ENCODE measurements at places on chromosomes 16 and 17. TPM values are rescaled to one million over a fixed set of nuclear protein-coding genes. Genes with fewer than 3 reads are reported as not detected.

- no peak for DNase-seq
- no peak overlapping the region for H3K4me3 ChIP-seq
- H3K27ac ChIP-seq = no peak overlapping the region
- no peaks in the 10 kb centered on the region for H3K27me3 ChIP-seq
Observed at GRCh38 chr16:56409195-56409594, 16.1 kb downstream of the AMFR start.

Gene TAT
- not detected for total RNA-seq

DNA sequence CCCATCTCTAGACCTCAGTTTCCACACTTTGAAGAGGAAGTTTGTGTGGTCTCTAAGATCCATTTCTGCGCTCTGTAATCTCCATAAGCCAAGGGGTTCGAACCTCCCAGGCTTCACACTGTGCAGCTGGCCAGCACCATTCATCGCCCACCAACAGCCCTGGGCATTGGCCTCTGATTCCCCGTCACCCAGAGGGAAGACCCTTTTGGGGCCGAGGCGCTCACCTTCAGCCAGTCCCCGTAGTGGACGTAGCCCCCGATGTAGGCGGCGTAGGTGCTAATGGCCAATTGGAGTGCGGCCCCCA lies 678 bp downstream of the TMEM101 start:
- DNase-seq = no peak
- H3K36me3 ChIP-seq = no peaks in the 10 kb centered on the region
- H3K27me3 ChIP-seq = no peaks in the 10 kb centered on the region
- peak overlapping the region; percentile 99 for H3K27ac ChIP-seq
- H3K4me3 ChIP-seq = peak overlapping the region; percentile 92

DNA sequence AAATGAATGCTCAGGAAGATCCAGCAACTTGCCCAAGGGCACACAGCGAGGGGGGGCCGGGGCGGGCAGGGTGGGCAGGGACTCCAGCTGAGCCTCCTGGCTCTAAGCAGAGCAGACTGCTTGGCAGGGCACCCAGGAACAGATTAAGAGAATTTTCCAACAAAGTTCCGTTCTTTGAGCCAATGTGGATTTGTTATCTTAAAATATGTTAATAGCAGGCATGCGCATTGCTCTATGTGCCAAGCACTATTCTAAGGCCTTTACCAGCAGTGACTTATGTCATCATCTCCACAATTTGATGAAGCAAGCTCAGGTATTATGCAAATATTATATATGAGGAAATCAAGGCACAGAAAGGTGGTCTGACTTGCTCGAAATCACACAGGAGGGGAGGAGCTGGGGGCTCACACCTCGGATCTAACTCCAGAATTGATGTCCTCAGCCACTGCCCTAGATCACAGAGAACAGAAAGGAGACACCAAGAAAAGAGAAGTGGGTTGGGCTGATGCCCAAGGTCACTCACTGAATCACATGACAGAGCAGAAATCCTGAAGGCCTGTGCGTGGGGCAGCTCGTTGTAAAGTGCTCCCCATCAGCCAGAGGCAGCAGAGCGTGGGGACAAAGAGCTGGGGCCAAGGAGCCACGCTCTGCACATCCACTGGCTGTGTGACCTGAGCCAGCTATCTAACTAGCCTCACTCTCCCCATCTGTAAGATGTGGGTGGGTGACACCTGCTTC lies 23.2 kb upstream of the MEAK7 start:
- H3K27ac ChIP-seq = no peak overlapping the region
- H3K4me3 ChIP-seq = no peak overlapping the region
- H3K27me3 ChIP-seq = no peaks in the 10 kb centered on the region

DNA sequence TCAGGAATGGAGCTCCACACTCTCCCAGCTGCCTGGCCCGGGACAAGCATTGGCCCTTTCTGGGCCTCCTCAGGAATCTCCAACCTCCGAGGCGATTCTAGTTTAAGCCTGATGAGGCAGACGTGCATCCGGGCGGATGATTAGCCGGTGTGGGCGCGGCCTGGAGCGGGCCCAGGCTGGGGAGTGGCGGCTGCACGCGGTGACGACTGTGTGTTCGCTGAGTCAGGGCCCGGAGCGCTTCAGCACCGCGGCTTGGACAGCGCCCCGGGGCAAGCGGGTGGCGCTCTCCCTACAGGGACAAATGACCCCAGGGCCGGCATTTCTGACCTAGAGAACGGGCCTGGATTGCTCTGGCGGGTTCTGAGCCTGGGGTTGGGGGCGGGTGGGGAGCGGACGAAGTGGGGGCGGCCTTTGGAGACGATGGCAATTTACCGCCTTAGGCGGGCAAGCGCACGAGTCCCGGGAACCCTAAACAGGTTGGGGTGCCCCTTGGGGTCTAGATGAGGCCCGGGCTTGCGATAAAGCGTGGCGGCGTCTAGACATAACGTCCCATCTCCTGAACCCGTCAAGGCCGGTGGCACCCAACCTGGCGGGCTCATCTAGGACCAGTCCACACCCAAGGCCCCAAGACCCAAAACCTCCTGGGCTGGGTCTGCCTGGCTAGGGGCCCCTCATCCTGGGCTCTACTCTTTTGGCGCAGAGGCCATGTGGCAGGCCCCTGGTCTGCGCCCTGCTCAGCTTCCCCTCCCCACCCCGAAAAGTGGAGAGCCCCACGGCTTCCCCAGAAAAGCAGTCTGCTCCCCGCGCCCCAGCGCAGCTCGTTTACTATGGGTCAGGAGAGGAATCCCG lies 22.3 kb upstream of the ZNHIT3 start:
- H3K27ac ChIP-seq = no peak overlapping the region
- no peaks in the 10 kb centered on the region for H3K4me1 ChIP-seq

- H3K27ac ChIP-seq = no peak overlapping the region
- H3K4me3 ChIP-seq = no peak overlapping the region
- H3K27me3 ChIP-seq = no peaks in the 10 kb centered on the region
- DNase-seq = peak; percentile 93
- H3K4me1 ChIP-seq = no peaks in the 10 kb centered on the region
Observed at GRCh38 chr17:34703533-34703932, 124.2 kb downstream of the TMEM132E start.

Gene HSPB9
- not detected for total RNA-seq

DNA sequence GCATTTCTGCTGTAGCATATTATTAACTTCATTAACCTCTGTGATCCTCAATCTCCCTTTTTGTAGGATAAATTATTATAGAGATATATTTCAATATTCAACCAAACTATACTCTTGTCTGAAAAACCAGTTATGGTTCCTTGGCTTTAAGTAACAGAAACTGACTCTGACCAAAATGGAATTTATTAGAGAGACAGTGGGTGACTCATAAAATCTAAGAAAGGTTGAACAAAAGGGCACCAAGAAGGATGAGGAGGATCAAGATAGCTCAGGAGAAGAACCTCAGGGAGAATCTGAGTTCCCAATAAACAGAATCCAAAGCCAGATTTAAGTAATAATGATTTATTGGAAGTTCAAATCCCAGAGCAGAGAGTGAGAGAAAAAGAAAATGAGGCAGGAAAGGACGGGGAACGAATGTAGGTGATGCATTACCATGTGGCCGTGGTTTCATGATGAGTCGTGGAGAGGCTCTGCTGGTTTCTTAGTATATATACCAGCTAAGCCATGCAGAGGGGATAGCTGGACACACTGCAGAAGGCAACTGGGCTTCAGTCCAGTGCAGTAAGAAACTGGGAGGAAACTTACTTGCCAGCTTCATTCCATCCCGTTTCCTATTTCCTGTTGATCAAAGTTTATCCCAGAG lies 151.5 kb upstream of the GOT2 start:
- DNase-seq = no peak
- no peaks in the 10 kb centered on the region for H3K27me3 ChIP-seq
- H3K4me1 ChIP-seq = no peaks in the 10 kb centered on the region
- H3K27ac ChIP-seq = no peak overlapping the region
- H3K4me3 ChIP-seq = no peak overlapping the region

DNA sequence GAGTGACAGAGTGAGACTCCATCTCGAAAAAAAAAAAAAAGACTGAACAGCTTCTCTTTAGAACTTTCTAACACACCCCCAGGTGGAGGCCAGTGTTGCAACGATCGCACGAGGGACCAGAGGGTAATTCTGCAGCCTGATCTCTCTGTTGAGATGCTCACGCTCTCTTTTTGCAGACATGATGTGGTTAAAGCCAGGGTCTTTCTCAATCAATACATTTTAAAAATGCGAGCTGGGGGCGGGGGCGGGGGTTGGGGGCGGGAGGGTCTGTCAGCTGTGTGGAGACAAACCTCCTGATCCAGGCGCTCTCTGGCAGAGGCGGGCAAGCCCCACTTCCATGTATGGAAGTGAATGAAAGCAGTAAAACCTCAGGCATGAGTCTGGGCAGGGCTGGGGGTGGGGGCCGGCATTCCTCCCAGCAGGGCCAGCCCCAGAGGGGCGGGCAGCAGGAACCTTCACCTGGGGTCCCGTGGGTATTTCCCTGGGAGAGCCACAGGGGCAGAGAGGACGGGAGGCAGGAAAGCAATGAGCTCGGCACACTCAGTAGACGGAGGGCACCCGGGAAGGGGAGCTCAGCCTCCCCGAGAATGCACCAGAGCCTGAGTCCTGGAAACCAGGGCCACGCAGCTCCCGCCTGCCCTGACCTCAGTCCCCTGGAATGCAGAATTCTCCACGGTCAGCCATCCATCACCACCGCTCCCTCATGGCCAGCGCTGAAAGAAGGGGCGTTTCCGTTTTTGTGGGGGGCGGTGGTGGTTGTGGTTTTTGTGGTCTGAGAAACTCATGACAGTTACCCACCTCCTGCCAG lies 28.0 kb downstream of the NXN start:
- peak overlapping the region; percentile 98 for H3K27ac ChIP-seq
- DNase-seq = peak; percentile 85
- no peaks in the 10 kb centered on the region for H3K36me3 ChIP-seq
- H3K27me3 ChIP-seq = no peaks in the 10 kb centered on the region

- no peaks in the 10 kb centered on the region for H3K4me1 ChIP-seq
- no peak overlapping the region for H3K4me3 ChIP-seq
- no peak for DNase-seq
- no peak overlapping the region for H3K27ac ChIP-seq
Observed at GRCh38 chr16:30982548-30983288, 2.3 kb upstream of the HSD3B7 start.

Gene TGFB1I1
- total RNA-seq = 4.2 TPM

Gene C17orf100
- total RNA-seq = 1.7 TPM

Gene HASPIN
- 34.0 TPM for total RNA-seq

- no peaks in the 10 kb centered on the region for H3K36me3 ChIP-seq
- no peak for DNase-seq
- H3K27ac ChIP-seq = no peak overlapping the region
- no peaks in the 10 kb centered on the region for H3K4me1 ChIP-seq
- no peak overlapping the region for H3K4me3 ChIP-seq
Observed at GRCh38 chr16:8044796-8045195, 545.5 kb downstream of the TMEM114 start.

DNA sequence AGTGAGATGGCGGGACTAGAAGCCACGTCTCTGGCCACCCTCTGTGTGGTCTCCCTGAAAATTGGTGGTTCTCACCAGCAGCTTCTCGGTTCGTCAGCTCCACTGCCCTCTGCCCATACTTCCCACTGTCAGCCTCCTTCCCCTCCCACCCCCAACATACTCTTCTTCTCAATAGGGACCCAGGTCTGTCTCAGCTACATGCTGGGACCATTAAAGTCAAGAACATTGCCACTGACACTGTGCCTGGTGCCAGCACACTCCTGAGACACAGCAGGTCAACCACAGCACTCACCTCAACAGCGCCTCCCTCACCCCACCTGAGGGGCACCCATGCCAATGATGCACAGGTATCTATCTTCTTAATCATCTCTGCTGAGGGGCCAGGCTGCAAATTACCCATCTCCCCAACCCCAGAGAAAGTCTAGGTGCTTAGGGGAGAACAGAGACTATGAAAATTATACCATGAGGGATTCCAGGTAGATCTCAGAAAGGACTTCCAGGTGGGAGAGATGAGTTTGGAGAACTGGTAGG lies 1.3 kb downstream of the PLXDC1 start:
- H3K27ac ChIP-seq = no peak overlapping the region
- H3K4me1 ChIP-seq = peaks cover 3% of the 10 kb centered on the region
- DNase-seq = no peak
- peaks cover 36% of the 10 kb centered on the region for H3K27me3 ChIP-seq
- peak overlapping the region; percentile 70 for H3K4me3 ChIP-seq

Gene TMC5
- 2.3 TPM for total RNA-seq

Data from GM23338 (cell line).